ENCODE measurements at places on chromosomes 4 and X.

DNA sequence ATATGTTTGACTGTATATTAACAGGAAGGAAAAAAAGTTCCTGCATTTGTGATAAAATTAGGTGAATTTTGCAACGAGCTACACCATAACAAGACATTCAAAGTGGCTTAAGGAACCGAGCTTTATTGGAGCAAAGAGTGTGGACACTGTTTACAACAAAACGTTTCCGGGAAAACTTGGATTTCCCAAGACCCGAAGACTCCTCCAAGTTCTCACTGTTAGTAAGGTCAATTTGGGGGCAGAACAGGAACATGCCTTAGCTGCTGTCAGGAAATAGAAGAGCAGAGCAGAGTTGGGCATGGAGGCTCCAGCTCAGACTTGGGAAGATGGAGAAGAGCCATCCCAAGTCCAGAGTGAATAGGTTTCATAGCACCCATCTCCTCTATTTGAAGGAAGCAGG, 16.5 kb downstream of the ADH6 start:
- DNase-seq = no peak

DNA sequence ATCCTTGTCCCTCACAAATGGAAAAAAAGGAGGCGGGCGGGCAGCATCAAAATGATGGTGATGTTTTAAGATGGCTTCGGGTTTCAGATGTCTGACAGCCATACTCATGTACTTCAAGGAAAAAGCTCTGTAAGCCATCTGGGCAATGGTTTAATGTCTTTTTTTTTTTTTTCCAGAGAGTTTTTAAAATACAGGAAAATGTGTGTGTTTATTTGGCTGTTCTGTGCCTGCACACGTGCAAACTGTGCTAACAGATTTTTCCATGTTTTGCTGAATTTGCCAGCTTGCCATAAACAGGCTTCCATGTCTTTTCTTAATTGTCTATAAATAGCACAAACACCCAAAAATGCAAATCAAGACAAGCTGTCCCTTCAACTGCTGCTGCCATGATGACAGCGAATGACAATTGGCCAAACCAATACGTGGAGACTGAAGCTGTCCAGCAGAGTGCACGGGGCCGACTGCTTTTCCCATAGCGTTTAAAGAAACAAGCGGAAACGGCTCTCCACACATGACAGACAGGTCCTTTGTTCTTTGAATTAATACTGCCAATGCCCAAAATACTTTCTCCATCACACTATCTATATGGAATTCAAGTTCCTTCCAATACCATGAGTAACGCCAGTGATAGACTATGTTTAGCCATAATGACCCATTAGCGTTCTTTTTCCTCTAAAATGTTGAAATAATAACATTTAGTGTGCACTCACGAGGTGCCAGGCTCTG, 35.7 kb downstream of the AFAP1 start:
- DNase-seq = no peak

GRCh38 chr4:15066140-15066539, 63.9 kb downstream of the CPEB2 start:
- no peak for DNase-seq

GRCh38 chrX:109440475-109440874, 41.4 kb downstream of the GUCY2F start:
- no peak for DNase-seq

DNA sequence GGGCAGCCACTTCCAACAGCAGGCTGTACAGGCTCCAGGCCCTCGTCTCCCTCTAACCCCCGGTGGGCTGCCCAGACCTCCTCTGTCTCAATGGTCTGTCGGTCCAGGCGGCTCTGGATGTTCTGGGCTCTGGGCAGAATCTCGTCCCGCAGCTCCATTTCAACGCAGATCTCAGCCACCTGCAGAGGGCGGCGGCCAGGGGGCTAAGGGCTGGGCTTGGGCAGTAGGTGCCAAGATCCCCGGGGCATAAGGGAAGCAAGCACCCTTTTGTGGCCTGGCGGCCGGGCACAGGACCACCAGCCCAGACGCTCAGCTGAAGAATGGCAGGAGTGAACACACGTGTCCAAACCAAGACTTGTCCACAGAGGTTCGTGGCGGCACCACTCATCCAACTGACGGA, 9.2 kb downstream of the AVPR2 start:
- no peak for DNase-seq

Data from NCI-H1105 treated with DMSO at 0.1 percent for 48 hours (cell line).